ENCODE measurements at places on chromosomes 7 and 10.

- no peak for DNase-seq
Measured at GRCh38 chr10:3425261-3425660, 252.7 kb upstream of the PITRM1 start.

DNA sequence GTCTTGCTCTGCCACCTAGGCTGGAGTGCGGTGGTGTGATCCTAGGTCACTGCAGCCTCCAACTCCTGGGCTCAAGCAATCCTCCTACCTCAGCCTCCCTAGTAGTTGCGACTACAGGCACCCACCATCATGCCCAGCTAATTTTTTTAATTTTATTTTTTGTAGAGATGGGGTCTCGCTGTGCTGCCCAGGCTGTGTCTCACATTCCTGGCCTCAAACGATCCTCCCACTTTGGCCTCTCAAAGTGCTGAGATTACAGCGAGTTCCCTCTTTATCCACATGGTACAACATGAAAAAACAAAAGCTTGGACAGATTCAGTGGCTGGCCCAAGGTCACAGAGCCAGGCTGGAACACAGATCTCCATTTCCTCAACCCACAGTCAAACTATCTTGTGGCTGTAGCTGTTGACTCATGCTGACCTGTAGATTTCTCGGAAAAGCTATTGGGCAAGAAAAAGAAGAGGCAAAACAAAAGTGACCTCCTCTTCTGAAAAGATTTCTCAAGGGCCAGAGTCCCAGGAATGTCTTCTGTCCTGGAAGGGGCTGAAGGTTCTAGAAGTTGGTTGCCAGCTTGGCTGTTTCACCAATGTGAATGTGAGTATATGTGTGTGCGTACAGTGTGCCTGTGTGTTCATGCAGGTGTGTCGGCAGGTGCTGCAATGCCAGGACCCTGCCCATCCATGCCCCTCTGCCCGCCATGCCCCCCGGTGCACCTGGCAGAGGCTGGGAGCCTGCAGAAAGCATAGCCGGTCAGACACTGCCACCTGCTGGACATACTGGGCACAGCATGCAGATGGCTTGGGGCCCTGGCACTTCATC lies 28.4 kb downstream of the TMEM130 start:
- DNase-seq = peak; percentile 13

DNA sequence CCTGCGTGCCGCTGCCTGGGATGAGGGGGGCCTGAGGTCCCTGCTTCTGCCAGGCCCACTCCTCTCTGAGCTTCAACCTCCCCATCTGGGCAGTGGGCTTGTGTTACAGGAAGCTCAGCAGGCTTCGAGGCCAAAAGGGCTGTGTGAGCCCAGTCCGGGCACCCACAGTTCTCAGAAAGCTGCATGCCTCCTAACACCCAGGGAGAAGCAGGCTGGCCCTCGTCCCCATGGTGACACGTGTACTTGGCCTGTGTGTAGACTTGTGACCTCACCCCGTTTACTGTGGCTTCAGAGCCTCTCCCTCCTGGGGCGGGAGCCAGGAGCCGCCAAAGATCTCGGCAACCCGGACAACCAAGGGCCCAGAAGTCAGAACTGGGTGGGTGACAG lies 2.2 kb upstream of the GRIFIN start:
- DNase-seq = no peak

- DNase-seq = no peak
Measured at GRCh38 chr10:6406220-6407033, 173.6 kb downstream of the PRKCQ start.

- no peak for DNase-seq
Measured at GRCh38 chr10:105706281-105707026, 1065.4 kb downstream of the SORCS3 start.

DNA sequence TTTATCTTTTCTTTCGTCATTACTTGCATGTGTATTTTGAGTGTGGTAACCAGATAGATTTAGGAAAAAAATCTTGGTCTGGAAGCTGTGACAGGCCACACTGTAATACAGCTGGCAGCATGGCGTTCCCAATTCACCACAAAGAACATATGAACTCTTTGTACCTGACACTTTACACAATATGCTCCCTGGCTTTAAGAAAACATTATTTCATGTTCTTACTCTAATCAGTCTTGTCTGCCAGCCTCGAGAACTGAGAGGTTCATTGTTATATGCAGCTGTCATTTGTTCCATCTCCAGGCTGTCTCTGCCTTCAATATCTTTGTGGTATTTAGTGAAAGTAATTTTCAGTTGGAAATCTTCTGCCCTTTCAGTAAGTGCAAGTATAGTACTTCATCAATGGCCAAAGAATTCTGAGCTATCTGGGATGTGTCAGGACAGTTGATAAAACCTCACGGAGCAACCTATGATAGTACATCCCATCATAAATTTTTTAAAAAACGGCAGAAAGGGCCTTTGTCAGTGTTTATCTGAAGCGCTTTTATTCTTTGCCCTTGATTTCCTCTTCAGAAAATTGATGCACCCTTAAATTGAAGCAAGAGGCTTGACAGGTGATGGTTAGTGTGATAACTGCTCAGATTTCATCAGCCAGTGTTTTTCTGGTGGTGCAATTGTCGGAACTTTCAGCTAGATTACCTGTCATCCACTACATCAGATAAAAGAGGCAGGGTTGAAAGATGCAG lies 146.3 kb upstream of the SP8 start:
- no peak for DNase-seq

GRCh38 chr7:153891990-153892389 lies 160.2 kb upstream of the DPP6 start:
- DNase-seq = no peak

DNA sequence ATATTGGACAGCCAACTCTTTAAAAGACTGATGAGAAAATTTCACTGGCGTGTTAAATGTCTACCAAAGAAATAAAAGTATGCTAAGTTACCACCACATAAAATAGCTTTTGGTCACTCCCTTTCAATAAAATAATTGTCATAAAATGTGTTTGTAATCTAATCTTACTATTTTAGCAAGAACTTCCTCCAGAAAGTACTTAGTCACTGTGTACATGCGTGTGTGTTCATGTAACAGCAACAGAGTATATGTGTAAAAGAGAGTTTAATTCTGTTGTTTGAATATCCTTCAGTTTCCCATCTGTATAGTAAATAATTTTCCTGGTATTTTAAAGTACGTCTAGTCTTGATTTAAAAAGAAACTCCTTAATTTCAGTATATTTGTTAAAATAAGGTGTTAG lies 35.0 kb upstream of the WASL start:
- DNase-seq = no peak

DNA sequence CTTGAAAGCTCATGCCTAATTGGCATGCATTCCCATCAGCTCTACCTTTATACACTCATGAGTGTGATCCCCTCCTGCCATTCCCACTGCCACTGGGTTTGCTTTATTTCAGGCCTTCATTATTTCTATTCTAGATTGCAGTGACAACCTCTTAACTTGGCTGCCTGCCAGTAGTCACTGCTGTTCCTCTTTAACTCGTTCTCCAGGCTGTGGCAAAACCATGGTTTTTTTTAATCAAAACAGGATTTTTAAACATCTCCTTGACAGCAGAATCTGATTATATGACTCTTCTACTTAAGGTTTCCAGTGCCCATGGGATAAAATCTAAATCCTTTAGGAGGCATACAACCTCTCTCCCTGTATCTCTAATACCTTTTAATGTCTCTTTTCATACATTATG lies 223.7 kb upstream of the PCDH15 start:
- no peak for DNase-seq

DNA sequence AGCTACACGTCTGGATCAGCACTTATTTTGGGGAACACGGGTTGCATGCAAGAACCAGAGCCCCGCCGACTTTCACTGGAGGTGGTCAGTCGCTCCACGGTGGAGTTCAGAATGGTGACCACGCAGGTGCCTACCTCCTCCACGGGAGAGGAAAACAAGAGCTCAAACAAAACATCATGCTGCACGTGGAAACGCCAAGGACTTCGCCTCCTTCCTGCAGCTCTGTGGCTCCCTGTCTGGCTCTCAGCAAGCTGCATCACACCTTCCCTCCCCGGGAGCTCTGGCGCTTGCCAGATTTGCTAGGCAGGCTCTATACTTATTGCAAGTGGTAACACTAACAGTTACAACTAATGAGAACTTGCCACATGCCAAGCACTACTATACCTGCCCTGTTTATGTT lies 26.0 kb downstream of the GSDME start:
- no peak for DNase-seq

- DNase-seq = peak; percentile 87
Measured at GRCh38 chr7:39709768-39710311, 86.5 kb downstream of the RALA start.

- DNase-seq = no peak
Measured at GRCh38 chr7:105480931-105481330, 41.1 kb downstream of the PUS7 start.

Data from DMS 273 treated with DMSO at 0.1 percent for 48 hours (cell line).